ENCODE measurements at places on chromosomes 12 and 14.
A peak's percentile ranks its signal among the peaks of the same experiment; 100 is the strongest.

- DNase-seq = no peak
Observed at GRCh38 chr12:2609020-2609419, 185.8 kb upstream of the FKBP4 start.

DNA sequence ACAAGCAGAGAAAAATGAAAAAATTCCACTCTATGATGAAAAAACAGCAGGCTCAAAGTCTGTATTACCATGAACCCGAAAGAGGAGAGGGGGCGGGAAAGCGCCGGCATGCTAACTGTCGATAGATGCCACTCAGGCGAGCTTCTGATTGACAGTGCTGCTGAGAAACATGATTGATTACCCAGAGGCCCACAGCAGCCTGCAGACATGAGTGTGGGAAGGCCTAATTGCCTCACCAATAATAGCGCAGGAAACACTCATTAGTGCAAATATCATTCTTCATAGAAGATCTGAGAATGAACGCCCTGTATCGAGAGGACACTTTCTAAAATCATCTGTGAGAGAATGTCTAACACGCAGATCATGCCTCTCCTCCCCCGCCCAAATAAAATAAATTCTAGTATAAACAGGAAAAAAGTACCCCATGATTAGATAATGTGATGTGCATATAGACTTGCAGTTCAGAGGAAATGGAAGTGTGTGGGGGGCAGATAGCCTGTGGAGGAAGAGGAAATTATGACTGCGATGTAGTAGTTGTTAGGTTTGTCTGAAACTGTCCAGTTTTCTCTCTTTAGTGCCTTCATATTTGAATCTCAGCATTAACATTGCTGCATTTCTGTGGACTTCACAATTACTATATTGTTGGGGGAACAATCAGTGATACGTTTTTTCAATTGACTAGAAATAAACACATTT, 15.6 kb downstream of the TPH2 start:
- DNase-seq = no peak

GRCh38 chr12:112705037-112705632, 86.4 kb upstream of the RPH3A start:
- no peak for DNase-seq

DNA sequence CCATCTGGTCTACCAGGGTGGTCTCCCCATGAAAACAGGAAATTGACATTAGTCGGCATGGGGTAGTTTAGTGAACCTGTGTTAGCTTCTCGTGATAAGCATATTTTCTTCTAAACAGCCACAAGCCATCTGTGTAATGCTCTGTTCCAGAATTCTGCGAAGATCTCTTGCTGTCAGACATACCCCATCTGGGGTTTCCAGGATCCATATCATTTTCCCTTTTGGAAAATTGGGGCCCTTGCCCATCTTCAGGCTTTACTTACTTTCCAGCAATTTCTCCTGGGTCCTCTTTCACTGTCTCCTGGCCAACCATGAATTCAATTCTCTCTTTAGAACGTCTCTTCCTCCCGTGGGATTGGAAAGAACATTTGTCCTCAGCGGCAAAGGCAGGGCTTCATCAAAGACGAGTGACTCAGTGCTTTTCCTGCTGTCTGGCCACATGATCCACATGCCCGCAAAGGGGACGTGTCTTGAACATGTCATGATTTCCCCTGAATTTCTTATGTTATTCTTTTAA, 21.4 kb upstream of the NCOR2 start:
- DNase-seq = no peak

- DNase-seq = no peak
Observed at GRCh38 chr14:90625445-90625844, 190.8 kb downstream of the TTC7B start.

- DNase-seq = no peak
Observed at GRCh38 chr12:51188359-51189051, 15.6 kb upstream of the TFCP2 start.

DNA sequence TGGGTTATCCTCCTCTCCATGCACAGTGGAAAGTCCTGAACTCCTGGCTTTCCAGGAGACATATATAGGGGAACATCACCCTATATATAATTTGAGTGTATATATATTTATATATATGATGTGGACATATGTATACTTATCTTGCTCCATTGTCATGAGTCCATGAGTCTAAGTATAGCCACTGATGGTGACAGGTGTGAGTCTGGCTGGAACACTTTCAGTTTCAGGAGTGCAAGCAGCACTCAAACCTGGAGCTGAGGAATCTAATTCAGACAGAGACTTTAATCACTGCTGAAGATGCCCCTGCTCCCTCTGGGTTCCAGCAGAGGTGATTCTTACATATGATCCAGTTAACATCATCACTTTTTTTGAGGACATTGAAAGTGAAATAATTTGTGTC, 4.4 kb downstream of the SSTR1 start:
- no peak for DNase-seq

- no peak for DNase-seq
Observed at GRCh38 chr14:76019676-76020075, 34.1 kb downstream of the IFT43 start.

DNA sequence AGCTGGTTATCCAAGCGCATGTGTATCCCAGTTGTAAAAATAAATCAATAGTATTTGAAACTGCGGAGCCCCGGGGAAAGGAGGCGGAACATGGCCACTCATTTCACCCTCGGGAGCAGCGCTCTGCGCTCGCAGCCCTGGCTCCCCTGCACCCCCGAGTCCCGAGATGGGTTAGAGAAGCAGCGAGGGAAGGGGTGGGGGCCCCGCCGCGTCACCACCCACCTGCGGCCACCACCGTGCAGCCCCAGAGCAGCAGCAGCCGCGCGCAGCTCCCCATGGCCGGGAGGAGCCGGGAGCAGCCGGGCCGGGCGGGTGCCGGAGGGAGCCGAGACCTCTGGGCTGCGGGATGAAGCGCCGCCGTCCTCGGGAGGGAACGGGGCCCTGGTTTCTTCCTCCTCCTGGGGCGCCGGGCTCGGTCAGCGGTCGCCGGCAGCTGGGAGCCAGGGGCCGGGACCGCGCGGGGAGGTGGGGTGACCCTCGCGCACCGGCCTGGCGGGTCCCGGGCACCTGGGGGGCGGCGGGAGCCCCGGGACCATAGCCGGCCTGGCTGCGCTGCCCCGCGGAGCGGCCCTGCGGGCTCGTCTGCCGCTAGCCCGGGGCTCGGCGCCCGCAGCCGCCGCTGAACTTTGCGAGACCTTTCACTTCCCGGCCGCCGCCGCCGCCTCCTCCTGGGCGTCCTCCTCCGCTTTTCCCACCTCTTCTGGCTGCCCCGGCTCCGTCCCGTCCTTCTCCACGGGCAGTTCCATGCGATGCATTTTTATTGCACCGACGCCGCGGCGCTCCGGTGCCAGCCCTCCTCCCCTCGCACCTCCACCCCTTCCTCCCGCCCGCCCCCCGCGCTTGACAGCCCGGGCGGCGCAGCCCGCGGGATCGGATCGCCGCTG, at the start of gene NTN4:
Gene NTN4, minus strand, starts transcription at position 732 of the 884 bp plus-strand sequence. Its CDS starts 455 bp downstream, at position 277.
- DNase-seq = peak; percentile 17

DNA sequence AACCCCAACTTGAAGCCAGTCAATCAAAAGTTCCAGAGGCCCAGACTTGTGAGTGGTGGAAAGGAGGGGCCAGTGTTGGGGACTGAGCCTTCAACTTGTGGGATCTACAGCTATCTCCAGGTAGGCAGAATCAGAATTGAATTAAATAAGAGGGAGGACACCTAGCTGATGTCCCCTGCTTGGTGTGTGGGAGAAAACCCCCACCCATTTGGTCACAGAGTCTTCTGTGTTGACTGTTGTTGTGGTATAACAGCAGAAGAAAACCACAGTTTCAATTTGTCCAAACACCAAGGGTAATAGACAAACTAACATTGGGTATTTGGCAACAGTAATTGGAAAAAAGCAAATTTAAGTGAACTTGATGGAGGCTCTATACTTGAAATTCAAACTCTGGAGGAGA, 3.4 kb upstream of the GCH1 start:
- DNase-seq = no peak

- DNase-seq = no peak
Observed at GRCh38 chr14:51356381-51356780, 116.3 kb downstream of the TMX1 start.

- no peak for DNase-seq
Observed at GRCh38 chr12:108356835-108357806, 18.0 kb upstream of the CMKLR1 start.

GRCh38 chr12:105466231-105466900, 135.9 kb downstream of the C12orf75 start:
- DNase-seq = no peak

DNA sequence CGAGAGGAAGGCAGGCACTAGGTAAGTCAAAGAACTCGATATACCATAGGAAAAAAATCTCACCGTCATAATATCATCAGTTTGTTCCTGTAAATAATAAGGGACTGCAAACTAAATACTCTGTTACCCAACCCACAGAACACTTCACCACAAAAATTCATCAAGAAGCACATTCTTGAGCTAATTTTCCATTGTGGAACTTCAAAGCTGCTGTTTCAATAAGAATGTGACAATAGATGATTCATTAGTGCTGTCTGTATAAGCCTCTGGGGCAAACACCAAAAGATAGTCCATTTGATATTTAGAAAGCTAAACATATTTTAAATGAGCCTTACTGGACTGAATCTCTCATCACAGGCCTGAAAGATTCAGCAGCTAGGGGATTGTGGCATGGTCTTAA, 219.4 kb downstream of the KSR2 start:
- DNase-seq = no peak

GRCh38 chr12:31370531-31371255, 44.7 kb upstream of the SINHCAF start:
- DNase-seq = no peak

DNA sequence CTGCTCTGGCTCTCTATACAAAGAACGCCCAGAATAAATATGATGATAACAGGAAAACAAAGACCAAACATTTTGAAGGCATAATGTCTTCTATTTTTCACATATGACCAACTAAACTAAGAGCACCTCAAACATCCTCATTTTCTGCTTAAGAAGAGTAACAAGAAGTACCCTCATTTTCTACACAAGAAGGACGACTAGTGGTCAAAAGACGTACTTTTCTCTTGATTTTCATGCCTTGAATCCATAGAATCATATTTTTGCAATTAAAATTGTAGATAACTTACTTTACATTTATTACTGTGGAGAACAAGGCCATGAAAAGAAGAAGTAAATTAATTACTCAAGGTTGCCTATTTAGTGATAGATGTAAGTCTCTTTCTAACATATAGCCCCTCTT, 358.6 kb downstream of the DUSP6 start:
- DNase-seq = no peak

GRCh38 chr14:52545584-52546317, 6.6 kb downstream of the TXNDC16 start:
- no peak for DNase-seq

GRCh38 chr12:52870361-52871290, 21.8 kb upstream of the KRT78 start:
- peak; percentile 94 for DNase-seq

DNA sequence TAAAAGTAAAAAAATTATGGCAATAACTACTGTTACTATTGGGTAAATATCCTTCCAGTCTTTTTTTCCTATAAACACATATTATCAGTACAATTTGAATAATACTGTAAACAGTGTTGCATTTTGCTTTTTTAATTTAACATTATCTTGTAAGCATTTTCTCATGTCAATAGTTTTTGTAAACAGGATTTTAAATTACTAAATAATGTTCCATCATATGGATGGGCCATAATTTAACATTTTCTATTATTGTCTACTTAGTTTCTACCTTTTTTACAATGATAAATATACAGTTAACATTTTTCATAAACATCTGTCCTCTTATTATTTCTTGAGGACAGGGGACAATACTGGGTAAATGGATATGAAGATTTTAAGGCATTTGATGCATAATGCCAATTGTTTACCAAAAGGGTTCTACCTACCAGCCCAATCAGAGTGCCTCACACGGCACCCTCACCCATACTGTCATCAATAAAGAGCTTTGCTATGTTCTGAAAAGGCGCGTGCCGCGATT, 759 bp upstream of the ACVR1B start:
- no peak for DNase-seq

DNA sequence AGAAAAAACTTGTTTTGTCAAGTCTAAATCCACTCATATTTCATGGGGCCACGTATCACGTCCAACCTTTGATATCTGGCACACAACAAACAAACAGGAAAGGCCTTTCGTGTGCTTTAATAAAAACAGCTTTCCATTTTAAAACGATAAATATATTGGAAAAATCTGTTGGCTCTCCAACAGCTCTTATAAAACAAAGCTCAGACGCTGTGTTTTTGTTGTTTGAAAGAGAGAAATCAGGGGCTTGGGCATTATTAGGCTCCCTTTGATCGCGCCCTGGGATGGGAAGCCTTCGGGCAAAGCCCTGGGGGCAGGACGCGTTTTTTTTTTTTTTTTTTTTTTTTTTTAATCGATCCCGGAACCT, 429 bp upstream of the PLEKHA5 start:
- no peak for DNase-seq

DNA sequence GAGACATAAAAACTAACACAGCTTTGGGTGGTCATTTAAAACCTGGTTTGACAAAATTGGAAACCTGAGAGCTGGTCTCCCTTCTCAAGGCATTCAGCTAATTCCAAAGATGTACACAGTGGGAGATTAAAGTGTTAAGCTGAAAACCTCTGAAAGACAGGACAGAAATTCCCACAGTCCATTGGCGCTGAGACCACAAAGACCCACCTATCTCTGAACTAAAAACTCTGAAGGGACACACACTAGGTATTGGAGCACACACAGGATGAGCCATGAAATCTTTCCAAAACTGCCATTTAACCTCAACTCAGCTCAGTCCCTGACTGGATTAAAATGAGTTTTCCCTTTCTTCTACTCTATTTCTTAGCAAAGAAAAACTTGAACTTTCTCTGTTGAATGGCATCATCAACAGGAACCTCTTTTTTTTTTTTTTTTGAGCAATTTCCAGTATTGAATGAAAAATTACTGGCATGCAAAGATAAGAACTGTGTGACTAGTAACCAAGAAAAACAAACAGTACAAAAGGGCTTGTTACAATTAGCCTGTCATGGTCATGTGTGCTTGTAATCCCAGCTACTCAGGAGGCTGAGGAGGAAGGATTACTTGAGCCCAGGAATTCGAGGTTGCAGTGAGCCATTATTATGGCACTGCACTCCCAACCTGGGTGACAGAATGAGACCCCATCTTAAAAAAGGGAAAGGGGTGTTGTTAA, 82.4 kb downstream of the IPO8 start:
- no peak for DNase-seq

DNA sequence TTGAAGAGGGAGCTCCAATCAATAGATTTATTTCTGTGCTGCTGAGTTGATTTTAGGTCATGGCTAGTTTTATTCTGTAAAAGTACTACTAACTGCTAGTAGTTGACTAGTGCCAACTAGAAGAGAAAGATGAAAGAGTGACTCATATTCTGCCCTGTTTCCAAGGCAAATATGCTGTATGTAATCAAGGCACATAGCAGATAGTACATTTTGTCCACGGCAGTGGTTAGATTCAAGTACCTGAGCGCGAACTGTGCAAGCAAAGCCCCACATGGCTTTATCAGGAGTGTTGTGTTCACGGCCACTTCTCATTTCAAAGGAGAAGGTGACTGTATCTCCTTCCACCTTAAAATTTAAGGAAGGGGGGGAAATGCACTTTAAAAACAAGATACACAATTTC, 126.8 kb downstream of the TRAFD1 start:
- no peak for DNase-seq

Measured in naive thymus-derived CD4-positive, alpha-beta T cell (primary cell).